ENCODE measurements at places on chromosomes 7 and 10. TPM values are rescaled to one million over a fixed set of nuclear protein-coding genes. Genes with fewer than 3 reads are reported as not detected.

- no peak for DNase-seq
Observed at GRCh38 chr7:158550394-158550700, 37.3 kb downstream of the PTPRN2 start.

Gene PON1
- not detected for total RNA-seq

Gene NPTX2
- total RNA-seq: not detected

DNA sequence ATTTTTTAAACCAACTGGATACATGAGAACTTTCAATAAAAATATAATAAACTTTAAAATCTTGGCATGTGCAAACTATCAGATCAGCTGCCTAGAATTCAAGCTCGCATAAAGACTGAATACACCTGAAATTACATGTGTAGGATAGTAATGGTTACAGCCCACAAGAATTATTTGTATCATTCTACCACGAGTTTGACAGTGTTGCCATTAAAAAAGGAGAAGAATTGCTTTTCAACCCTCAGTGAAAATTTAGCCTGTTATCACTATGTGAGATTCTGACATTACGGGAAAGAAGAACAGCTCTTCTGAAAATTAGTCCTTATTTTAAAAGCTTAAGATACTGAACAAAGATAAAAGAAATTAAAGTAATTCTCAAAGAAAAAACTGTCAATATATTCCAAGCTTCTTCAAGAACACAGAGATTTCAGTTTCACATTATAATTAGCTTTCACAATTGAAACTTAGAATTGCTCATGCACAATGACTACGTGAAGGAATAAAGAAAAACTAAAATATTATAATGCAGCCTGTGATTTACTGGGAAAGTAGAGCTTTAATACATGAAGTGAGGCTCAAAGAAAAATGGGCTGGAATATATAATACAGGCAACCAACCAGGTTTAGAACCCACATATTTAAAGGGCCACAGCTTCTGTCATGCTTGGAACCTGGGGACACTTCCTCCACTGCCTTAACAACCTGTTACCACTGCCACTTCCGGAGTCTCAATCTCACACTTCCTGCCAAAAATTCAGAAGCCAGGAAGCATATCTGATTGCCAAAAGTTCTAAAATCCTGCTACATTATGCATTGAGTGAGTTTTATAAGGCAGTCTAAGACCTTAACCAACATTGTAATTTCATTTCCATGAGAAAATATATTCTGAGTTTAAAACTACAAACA, 23.2 kb downstream of the TPK1 start:
- peak; percentile 68 for DNase-seq

Gene PEX1
- total RNA-seq: 47.4 TPM

- no peak for DNase-seq
Observed at GRCh38 chr7:37211097-37211880, 237.4 kb downstream of the ELMO1 start.

GRCh38 chr7:20122073-20122472, 95.1 kb downstream of the MACC1 start:
- no peak for DNase-seq

DNA sequence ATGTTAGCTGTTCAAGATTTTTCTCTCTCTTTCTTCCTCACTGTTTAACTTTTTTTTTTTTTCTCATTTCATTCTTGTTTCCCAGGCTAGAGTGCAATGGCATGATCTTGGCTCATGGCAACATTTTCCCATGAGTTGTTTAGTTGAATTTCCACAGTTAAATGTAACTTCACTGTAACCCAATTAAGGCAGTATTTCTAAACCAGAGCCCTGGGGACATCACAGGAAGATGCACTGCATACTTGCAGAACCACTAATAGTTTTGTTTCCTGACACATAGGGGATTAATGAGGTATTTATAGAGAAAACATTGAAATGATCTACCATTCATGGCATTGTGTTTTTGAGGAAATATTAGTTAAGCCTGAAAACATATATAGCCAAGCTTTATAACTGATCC, 795.6 kb upstream of the GHITM start:
- DNase-seq: no peak

DNA sequence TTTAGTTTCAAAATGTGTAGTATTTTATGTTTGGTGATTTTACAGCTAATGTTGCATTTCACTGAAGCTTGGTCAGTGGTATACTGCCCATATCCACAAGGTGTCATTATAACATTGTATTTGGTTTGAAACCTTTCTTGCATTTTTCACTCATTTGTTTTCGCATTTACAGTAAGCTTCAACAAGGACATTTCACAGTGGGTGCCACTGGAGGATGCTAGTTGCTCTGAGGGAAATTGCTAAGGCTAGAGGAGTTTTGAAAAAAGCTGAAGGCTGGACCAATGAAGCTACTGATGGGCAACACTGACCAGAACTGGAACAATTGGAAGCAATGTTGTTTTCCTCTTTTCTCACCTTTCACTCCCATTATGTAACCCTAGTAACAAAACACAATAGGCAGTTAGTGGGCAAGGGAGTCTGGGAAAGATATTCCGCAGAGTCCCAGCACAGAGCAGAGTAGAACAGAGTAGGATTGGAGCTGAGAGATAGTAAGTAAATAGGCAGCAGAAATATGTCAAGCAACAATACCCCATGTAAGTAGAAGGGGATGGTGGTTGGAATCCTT, 23.6 kb upstream of the SRI start:
- peak; percentile 24 for DNase-seq

Gene CNPY1
- not detected for total RNA-seq

Measured in OCI-LY7 (cell line).